ENCODE measurements at places on chromosomes 1 and 21.

GRCh38 chr1:217614200-217614712, 16.6 kb downstream of the GPATCH2 start:
- DNase-seq = no peak

- no peak for DNase-seq
Measured at GRCh38 chr1:9420835-9421532, 118.3 kb upstream of the SLC25A33 start.

- no peak for DNase-seq
Measured at GRCh38 chr1:229230140-229230892, 40.6 kb upstream of the RAB4A start.

DNA sequence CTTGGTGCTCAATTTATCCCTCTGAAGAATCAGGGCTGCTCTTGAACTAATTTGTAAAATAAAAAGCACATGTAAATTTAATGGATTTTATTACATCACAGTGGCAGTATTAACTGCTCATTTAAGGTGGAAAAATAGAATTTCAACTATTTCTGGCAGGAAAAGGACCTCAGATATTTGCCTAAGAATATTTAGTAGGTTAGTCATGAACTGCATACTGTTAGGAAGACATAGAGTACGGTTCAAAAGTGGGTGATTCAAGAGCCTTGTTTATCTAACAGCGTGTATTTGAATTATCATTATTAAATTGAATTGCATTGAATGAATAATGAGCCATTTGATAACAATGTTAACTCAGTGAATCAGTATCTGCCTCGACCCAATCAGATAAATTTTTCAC, 248.8 kb upstream of the PBX1 start:
- DNase-seq = peak; percentile 36

- DNase-seq = no peak
Measured at GRCh38 chr1:191648939-191649338, 509.3 kb upstream of the RGS18 start.

DNA sequence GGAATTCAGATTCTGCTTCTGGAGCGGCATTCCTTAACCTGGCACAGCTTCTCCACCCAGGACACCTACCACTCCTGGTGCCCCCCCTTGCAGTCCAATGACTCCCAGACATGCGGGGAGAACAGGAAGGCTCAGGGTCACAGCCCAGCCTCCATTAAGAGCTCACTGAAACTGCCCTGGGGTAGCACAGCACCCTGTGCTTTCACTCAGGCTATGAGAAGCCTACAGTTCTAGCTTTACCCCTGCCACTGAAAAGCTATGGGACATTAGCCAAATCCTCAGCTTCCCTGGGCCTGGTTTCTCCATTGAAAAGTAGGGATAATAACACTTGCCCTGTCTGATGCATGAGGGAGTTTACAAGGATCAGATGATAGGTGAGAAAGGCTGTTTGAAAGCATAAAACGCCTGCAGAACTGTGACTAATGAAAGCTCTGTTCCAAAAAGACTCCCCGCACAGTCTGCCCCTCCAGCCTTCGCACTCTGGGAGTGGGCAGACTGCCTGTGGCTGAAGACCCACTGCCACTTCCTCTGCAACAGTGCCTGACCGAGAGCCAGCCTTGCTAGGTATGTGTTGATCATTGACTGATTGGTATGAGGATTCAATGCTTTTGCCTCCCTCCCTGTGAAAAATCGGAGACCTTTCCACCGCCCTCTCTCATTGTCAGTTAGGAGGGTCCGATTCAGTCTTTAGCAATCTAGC, 2.7 kb upstream of the CLDN19 start:
- DNase-seq = no peak

GRCh38 chr1:69294171-69294570, 273.6 kb upstream of the LRRC7 start:
- no peak for DNase-seq

- no peak for DNase-seq
Measured at GRCh38 chr1:198350456-198350855, 190.0 kb downstream of the ATP6V1G3 start.

DNA sequence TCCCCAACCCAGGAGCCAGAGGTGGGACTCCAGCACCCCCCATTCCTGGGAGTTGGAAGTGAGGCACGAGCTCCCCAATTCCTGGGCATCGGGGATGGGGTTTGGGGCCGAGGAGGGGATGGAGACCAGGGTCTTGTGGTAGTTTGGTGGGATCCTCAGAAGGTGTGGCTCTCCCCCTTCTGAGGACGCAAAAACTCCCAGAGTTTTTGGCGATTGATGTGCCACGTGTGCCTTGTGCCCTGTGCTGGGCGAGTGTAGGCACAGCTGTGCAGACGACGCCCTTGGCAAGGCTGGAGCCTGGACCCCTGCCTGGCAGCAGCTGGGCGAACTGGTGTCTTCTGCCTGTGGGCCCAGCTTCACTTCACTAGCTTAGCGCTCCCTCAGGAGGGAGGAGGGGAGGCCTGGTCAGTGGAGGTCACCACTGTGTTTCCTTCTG, 2.6 kb downstream of the GUK1 start:
- DNase-seq = no peak

DNA sequence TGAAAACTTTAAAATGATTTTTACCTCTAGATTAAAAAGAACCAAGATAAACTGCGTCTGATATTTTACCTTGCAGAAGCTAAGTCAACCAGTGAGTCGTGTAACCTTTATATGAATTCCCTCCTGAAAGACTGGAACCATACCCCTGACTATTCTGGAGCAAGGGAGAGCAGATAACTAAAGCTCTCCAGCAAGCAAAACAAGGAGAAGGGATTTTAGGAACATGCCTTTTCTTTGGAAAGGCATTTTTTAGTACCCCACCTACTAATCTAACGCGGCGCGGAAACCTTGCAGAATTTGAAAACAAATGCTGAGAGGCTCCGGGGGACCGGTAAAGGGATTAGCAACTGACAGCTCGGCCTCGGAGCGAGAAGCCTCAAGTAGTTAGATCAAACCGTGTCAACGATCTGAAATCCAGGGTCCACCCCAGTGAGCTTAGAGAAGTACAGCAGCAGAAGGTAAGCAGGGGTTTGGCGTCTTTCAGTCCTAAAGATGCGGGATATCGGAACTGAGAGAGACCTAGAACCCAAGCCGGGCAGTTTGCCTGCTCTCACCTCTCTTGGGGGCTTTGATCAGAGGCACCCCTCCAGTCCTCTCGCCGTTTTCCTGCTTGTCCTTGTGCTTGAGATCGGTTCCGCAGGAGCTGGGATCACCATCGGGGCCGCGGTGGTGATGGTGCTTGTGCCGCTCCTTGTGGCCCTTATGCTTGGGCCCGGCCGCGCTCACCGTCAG, 954 bp downstream of the RSBN1 start:
- DNase-seq = peak; percentile 14

DNA sequence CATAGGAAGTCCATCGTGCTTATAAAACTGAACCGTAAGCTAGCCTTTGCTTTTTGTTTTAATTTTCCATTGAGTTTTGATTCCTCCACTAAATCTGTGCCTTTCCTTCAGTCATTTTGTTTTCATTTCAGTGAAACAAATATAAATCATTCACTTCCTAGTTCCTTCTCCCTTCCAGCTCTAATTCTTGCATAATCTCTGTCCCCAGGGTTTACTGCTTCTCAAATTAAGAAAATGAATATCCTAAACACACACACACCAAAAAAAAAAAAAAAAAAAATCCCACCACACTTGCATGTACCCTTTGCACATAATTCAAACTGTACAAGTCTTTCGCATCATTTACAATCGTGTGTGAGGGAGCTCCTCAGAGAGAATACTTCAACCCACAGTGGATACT, 6.8 kb downstream of the KCNH1 start:
- no peak for DNase-seq

DNA sequence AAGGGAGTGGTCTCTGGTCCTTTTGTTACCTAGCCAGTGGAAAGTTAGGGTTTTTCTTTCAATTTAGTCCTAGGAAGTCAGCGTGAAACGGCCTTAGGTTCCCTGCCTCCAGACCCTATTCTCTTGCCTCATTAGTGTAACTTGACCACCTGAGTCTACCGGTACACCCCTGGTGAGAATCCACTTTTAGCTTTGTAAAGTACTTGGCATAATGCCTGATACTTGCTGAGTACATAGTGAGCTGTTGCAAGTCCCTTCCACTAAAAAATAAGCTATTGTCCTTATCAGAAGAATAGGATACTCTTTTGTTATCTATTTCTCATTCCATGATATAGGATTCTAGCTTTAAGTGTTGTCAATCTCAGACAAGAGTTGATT, 228.8 kb downstream of the ST6GALNAC3 start:
- DNase-seq = no peak

- DNase-seq = no peak
Measured at GRCh38 chr21:25115021-25115420, 492.3 kb downstream of the MRPL39 start.

- DNase-seq = no peak
Measured at GRCh38 chr1:229642376-229642775, 16.3 kb downstream of the URB2 start.

GRCh38 chr1:219749370-219749769, 136.5 kb upstream of the ZC3H11B start:
- no peak for DNase-seq

- no peak for DNase-seq
Measured at GRCh38 chr21:44753357-44753756, 42.0 kb upstream of the TSPEAR start.

DNA sequence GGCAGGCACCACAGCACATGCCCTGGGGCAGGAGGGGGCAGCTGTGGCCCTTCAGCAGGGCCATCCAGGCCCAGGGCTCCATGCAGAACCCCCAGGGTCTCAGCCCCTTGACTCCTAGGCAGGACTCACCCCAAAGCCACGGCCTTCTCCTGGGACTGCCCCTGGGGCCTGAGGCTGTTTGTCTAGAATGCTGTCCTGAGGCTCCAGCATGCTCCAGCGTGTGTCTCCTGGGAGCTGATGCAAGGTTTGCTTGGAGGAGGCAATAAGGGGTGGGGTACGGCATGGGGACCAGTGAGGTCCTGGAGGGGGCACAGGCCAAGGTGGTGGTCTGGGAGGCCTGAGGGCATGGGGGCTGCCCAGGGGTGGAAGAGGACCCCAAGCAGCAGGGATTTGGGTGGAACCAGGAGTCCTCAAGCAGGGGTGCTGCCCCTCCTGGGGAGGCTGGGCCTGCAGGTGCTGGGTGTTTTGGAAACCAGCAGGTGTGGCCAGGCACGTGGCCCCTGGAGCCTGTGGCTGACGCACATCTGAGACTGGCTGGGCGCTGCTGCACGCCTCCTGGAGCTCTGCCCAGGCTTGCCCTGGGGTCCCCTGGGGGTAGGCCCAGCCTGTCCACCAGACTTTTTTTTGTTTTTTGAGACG, 7.8 kb upstream of the CALML6 start:
- DNase-seq = no peak

GRCh38 chr1:117171900-117172511, 38.7 kb downstream of the VTCN1 start:
- no peak for DNase-seq

DNA sequence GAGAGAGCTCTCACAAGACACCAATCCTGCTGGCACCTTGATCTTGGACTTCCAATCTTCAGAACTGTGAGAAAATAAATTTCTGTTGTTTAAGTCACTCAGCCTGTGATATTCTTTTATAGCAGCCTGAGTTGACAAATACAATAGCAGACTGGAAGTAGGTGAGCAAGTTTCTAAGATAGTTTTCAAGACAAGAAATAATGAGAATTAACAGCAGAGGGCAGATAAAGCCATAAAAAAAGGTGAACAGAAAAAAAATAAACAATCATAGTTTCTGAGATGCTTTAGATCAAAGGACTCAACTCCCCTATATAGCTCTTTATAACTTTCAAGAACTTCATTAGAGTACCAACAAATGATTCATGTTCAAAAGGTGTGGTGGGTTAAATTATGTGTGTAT, 119.8 kb downstream of the PLPPR5 start:
- no peak for DNase-seq

- peak; percentile 58 for DNase-seq
Measured at GRCh38 chr1:66402194-66402593, 131.8 kb upstream of the SGIP1 start.

DNA sequence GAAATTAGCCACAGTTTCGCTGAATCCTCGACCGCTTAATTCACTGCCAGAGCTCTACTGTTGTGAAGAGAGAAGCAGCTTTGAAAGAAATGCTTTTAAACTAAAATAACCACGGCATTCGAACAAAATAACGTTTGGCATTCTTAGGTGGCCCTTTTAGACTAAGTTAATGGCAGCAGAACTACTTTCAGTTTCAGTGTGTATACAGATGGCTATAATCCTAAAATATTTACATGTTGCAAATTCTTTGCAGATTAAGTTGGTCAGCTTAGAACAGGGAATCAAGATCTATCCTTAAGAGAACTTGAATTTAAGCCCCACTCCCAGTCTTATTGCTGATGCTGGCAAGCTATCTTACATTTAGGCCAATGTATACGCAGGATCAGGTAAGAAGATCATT, 62.7 kb downstream of the ADSS2 start:
- DNase-seq = no peak

DNA sequence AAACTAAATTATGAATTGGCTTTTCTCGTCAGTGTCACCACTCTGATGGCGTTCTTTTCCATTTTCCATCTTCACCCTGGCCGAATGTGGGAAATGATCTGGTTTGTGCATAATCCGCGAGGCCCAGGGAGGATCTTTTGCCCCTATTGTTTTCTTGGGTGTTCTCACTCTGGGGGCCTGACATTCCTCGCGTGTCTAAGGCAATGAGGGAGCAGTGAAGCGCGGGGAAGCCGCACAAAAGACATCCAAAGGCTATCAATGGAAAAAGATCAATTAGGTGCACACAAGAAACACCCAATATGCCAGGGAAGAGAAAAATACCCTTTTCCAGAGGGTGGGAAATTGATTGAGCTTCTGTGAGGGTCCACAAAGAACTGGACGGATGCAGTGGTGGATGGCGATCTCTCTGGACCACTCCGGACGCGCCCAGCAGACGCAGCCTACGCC, 941 bp upstream of the C1orf21 start:
- no peak for DNase-seq

GRCh38 chr21:27017246-27017645, 50.4 kb upstream of the ADAMTS5 start:
- DNase-seq = no peak

All from AG08395 (cell line).